Effector CD8-positive, alpha-beta T cell (primary cell): ENCODE measurements at places on chromosomes 2 and 18.

DNA sequence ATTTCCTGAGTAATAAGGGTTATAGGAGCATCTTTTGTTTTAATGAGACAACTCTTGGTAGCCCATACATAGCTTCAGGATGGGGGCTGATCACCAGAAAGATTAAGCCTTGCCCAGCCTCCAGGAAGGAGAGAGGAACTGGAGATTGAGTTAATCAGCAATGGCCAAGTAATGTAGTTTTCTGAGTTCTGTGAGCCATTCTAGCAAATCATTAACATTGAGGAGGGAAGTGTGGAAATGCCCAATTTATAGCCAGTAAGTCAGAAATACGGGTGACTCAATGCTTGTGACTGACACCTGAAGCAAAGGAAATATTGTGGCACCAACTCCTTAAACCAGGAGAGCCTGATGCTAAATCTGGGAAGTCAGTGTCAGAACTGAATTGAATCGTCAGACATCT lies 205.1 kb upstream of the SRD5A2 start:
- no peak for DNase-seq

- no peak for DNase-seq
These were observed 243.1 kb upstream of the SETBP1 start for GRCh38 chr18:44437603-44438002.

DNA sequence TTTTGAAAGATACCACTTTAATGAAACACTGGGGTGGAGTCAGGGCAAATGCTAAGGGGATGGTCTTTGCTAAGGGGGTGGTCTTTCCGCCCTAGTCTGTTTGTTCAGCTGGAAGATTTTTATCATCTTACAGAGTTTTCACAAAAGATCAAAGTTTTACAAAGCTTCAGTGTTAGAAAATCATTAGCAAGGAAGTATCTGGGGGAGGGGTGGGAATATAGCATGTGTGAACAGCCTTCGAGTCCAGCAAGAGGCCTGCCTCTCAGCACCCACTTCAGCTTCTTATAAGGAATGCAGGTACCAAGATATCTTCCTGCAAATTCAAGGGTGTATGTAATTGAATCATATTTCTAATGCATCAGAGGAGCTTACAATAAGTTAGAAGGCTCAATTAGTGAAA lies 112.9 kb downstream of the RAPGEF4 start:
- DNase-seq: no peak

DNA sequence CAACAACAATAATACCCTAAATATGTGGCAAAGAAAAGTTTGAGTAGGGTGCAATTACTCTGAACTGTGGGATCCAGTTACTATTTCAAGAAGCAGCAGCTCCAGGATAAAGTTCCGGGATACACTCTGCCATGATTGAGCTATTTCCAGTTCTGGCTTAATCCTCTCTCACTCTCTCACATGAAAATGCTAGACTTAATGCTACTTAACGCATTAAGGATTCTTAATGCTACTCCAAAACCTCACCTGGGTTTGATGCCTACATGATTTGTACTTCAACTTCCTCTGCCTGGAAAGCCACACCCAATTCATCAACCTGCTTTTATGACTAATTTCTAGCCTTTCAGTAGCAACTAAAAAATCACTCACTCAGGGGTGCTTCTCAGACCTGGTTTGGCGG lies 151.1 kb upstream of the HNMT start:
- DNase-seq: no peak

GRCh38 chr18:26468931-26469340 lies 79.4 kb downstream of the KCTD1 start:
- no peak for DNase-seq

- no peak for DNase-seq
These were observed 140.3 kb downstream of the KLHL29 start for GRCh38 chr2:23525137-23525765.

DNA sequence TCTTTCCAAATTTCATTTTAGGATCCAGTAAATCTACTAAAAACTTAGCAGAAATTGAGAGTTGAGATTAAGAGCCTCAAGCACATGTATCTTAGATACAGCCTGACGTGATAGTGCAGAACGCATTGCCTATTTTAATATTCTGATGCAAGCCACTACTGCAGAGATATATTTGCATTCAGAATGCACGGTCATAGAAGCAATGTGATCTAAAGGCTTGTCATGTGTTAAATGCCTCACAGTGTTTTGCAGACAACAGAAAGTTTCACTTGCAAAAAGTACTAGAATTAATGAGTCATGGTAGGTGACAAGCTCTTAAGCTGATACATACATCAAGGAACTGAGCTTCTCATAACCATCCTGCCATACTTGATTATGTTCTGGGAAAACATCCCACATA lies 886.7 kb upstream of the CHAC2 start:
- no peak for DNase-seq

- DNase-seq: no peak
These were observed 31.3 kb upstream of the CNTNAP5 start for GRCh38 chr2:123993728-123994323.

DNA sequence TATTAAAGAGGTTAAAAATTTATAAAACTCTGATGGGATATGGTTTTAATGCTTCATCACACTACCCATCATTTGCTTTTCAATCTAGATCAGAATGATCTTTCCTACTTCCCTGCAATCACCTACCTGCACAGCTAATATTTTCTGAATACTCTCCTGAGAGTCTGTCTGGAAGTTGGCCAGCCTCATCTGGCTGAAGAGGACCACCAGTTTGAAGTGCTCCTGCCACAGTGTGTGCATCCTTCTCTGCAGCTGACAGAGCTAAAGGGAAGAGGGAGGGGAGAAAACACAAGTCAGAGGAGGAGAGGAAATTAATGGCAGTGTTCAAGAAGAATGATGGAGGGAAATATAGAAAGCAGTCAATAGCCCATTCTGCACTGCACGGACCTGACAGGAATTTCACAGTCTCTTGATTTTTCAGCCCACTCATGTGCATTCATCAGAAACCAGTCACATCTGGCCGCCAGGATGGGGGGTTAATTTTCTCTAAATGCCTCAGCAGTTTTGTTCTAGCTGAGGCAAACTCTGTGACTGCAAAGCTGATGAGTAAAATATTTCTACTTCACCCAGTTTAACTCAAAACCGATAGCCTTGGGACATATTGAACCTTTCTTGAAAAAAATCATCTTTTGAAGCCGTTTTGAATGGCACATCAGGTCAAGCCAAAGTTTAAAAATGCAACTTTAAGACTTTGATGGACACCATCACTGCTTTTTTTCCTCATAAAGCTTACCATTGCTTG lies 201.8 kb upstream of the KLHL14 start:
- DNase-seq: no peak

DNA sequence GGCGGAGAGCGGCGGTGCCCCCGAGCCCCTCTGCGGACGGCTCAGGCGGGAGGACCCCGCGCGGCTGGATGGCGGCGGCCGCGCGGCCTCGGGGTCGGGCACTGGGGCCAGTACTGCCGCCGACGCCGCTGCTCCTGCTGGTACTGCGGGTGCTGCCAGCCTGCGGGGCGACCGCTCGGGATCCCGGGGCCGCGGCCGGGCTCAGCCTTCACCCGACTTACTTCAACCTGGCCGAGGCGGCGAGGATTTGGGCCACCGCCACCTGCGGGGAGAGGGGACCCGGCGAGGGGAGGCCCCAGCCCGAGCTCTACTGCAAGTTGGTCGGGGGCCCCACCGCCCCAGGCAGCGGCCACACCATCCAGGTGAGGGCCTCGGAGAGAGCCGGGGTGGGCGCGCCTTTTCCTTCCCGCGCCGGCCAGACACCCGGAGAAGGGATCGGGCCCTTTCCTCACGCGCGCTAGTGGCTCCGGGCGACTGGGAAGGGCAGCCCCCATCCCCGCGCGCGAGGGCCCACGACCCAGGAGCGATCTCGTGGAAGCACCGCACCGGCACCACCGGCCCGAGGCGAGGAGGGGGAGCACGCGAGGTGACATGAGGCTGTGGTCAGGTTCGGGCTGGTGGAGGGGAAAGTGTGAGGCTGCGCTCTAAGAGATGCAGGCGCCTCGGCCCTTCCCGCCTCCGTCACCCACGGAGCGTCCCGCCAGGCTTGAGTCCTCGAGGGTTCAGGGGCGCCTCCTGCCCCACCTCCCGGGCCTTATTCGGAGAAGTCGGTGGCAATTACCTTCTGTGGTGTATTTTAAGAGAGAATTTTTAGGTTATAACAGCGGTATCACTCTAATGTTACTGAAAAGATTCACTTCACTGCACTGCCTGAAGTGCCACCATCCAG lies 607 bp downstream of the LAMA3 start:
- DNase-seq: no peak

DNA sequence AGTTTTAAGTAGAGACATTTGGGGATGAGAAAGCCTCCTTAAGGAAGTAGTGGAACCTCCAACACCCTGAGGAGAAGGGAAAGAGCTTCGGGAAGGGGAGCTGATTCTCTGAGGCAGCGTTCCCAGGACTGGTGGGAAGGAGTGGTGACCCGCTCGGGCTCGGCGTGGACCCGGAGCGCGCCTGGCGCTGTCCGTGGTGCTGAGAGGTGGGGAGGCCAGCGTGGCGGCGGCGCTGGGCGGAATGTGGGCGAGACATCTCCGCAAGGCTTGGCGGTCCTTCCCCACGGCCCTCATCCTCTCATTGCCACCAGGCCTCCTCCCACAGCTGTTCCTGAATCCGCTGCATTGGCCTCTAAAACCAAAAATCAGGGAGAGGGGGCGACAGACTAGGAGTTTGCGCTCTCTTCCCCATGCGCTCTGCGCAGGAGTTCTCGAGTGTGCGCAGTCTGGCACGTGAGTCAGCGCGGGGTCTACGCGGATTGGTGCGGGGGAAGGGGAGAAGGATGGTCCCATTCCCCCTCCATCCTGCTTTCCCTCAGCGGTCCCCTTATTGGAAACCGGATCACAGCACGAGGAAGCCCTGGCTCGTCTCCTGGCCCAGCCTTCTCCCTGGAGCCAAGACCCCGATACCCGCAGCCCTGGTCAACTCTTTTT lies 857 bp downstream of the RESP18 start:
- DNase-seq: no peak

DNA sequence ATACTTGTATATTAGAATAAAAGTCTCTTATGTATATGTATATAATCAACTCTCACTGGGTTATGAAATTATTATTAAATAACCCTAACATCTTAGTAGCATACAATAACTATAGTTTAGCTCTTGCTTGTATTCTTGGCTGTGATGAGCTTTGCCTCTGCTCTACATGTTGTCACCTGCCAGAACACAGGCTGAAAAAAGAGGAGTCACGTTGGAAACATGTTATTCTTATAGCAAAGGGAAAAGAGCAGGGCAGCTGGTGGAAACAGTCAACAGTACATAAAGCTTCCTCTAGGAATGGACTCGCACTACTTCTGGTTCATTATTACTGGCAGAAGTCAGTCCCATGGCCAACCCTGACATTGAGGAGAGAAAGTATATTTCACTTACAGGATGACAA lies 362.0 kb upstream of the KYNU start:
- no peak for DNase-seq

GRCh38 chr18:7817575-7818230 lies 250.6 kb downstream of the PTPRM start:
- no peak for DNase-seq

DNA sequence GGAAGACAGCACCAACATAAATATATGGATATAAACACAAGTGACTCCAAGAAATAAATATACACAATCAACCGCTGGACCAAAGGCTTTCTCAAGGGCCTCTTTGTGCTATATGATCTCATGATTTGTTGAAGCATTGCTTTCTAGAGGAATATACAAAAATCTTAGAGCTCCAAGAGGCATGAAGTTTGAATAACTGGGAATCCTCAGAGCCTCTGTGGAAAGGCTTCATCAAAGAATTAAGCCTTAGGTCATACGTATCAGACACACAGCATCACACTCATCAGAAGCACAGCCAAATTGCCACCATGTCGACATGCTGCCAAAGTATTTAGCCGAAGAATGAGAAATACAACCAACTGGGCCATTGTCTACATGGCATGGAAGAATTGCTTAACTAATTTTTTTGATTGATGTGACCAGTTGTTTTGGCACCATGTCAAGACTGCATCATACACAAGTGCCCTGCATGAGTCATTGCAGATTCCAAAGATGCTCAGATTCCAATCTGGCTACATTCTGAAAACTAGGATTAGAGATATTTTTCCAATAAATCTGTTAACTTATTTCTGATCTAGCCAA lies 860.6 kb upstream of the ZEB2 start:
- no peak for DNase-seq

- no peak for DNase-seq
These were observed 467.6 kb upstream of the CWC22 start for GRCh38 chr2:180474716-180475115.

DNA sequence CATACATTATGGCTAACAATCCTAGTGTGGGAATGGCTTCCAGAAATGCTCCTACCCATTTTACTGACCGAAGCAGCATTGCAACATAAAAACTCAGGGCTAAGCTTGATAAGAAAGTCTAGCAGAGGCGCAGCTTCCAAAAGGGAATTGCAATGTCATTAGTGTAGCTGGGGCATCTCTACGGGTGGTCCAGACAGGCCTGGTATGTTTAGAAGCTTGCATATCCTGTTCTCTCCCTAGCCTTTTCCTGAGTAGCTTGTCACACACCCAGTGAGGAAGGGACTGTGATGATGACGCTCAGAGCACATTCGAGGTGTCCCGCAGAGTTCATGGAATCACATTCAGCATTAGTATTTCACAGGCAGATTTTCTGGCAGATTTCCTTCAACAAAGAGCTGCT lies 38.0 kb upstream of the COL5A2 start:
- DNase-seq: no peak

DNA sequence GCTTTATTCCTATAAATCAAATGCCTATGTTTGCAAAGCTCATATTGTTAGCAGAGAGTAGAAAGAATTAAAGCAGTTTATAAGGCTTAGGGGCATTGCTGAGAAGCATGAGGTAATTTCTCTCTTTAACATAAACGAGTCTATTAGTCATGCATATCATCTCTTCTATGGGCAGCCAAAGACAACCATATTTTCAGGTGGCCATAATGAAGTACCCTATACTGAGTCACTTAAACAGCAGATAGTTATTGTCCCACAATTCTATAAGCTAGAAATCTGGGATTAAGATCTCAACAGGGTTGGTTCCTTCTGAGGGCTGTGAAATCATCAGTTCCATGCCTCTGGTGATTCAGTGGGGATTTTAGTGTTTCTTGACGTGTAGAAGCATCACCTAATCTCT lies 277.5 kb downstream of the NR4A2 start:
- no peak for DNase-seq

- DNase-seq: no peak
These were observed 185.5 kb downstream of the CDH2 start for GRCh38 chr18:27991391-27991790.

DNA sequence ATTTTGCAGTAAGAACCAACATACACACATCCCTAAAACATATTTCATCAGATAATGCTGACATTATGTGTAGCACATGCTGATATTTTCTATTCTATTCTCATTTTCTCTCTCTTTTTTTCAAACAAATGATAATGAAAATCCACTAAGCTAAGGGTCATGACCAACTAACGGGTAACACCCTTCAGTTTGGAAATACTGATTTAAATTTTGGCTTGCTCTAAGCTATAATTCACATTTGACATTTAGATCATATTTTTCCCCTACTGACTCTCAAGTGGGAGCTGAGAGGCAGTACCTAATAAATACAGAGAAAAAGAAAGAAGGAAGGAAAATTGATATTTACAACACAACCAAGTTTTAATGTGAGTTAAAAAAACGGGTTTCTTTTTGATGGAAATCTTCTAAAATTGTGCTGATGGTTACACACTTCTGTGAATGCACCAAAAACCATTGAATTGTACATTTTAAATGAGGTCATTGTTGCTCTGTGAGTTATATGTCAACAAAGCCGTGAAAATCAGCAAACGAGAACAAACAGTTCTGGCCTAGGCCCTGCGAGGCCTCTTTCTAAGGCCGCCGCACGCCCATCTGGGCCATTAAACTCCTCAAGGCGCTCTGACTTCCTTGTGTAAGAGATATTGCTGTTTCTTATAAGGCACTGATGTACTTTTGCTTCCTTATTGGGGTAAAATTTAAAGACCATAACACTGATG lies 124.2 kb downstream of the GALR1 start:
- DNase-seq: no peak
